Memory B cell (primary cell): ENCODE measurements at places on chromosomes 12 and 14.

DNA sequence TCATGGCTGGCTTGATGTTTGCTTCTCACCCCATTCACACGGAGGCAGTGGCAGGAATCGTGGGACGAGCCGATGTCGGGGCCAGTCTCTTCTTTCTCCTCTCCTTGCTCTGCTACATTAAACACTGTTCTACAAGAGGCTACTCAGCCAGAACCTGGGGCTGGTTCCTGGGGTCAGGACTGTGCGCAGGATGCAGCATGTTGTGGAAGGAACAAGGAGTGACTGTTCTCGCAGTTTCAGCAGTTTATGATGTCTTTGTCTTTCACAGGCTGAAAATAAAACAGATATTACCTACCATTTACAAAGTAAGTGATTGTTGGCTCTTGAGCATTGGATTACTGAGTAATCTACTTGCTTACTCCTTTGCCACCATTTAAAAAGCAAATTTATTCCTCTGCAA is 170.6 kb downstream of the TMTC2 start:
- no peak for DNase-seq

- no peak for DNase-seq
Observed at GRCh38 chr12:174124-174523, 39.8 kb downstream of the SLC6A12 start.

DNA sequence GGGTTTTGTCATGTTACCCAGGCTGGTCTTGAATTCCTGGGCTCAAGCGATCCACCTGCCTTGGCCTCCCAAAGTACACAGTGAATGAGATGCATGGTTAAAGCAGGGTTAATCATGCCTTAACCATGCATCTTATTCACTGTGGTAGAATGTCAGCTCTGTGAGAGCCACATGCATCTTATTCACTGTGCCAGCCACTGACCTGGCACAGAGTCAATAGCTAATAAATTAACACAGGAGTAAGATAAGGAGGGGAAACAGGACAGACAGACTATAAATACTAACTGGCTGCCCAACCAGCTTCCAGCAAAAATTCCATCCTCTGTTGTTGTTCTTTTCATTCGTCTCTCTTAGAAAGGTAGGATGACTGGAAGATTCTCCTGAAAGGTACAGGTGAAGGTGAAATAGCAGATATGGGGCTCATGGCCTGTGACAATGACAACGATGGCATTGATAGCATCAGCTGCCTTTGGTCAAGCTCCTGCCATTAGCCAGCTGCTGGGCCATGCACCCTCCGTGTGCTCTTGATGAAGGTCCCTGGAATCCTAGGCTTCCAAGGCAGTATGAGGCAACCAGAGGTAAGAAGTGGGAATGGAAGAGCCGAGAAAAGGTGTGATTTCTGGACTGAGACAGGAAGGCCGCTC is 76.6 kb downstream of the ZNF664 start:
- no peak for DNase-seq

- DNase-seq = no peak
Observed at GRCh38 chr14:66403183-66403582, 83.0 kb upstream of the CCDC196 start.

GRCh38 chr12:9235519-9235918 is 27.3 kb upstream of the PZP start:
- no peak for DNase-seq

DNA sequence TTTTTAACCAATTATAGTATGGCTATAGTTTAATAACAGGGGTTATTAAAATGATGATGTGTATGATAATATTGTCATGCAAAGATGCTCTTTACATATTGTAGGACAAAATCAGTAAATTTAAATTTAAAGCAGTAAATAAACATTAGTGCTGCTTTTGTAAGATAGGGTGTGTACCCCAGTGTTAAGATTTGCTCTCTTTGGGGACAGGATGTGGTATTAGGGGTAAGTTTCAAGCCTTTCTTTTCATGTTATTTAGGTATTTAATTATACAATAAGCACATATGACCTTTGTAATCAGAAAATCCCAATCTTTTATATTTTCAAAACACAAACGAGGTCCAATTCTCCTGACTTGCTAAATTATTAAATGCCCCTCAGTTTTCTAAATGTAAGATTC is 39.7 kb upstream of the RPH3A start:
- DNase-seq = no peak

DNA sequence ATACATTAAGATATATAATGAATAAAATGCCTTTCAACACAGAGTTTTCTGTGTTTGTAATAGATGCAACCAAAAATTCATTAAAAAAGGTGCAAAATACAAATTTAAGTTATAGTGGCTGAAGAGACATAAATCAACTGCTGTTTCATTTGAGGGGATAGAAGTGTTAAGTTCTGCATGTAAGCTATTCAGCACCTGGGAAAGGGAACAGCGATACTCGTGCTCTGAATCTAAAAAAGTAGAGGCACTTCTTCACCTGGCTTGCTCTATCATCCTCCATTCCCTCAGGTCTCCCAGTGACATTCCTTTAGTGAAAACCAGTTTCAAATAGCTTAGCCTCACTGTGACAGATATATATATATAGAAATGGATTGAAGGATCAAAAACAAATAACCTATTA is 222.6 kb downstream of the ACSS3 start:
- DNase-seq = no peak

GRCh38 chr14:95233702-95234241 is 76.4 kb upstream of the DICER1 start:
- peak; percentile 24 for DNase-seq

DNA sequence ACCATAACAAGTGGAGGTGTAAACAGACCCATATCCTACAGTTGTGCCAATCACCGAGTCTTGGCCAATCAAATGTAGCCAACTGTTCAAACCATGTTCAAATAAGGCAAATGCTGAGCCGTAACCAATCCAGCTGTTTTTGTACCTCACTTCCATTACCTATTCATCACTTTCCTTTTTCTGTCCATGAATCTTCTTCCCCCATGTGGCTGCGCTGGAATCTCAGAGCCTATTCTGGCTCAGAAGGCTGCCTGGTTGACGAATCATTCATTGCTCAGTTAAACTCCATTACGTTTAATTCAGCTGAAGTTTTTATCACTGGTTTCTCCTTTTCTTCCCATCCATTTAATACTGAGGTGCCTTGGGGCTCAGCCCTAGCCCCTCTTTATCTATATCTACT is 71.1 kb downstream of the TBC1D30 start:
- DNase-seq = no peak
